ENCODE measurements at places on chromosomes 4 and X. TPM values are rescaled to one million over a fixed set of nuclear protein-coding genes. Genes with fewer than 3 reads are reported as not detected.
A peak's percentile ranks its signal among the peaks of the same experiment; 100 is the strongest.

The SERTM2 gene
- not detected for polyA plus RNA-seq

The MORC4 gene
- polyA plus RNA-seq = 18.9 TPM

The HERC5 gene
- 4.8 TPM for polyA plus RNA-seq

The ERAS gene
- not detected for polyA plus RNA-seq

The TMPRSS11A gene
- polyA plus RNA-seq = 0.12 TPM

The CTAG1B gene
- not detected for polyA plus RNA-seq

The MAGEA2 gene
- polyA plus RNA-seq = not detected

The ANAPC4 gene
- 42.7 TPM for polyA plus RNA-seq

The NPY1R gene
- polyA plus RNA-seq = 3.0 TPM

The TRIM61 gene
- 2.4 TPM for polyA plus RNA-seq

The SHROOM2 gene
- polyA plus RNA-seq = 9.6 TPM

DNA sequence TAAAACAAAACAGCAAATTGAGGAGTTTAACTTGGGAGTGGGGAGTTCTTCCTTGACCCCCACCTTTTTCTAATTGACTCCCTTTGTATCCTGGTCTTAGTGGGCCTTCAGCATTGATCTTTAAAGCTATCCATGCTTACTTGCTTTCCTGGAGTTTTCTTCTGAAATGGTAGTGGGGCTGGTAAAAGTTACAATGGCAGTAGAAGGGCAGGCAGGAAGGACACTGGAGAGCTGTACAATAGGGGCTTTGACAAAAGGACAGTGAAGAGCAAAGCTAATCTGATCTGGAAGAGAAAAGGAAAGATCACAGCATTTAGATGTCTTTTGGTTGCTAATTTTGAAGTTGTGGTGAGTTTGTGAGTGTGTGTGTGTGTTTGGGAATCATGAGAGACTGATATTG is 111.5 kb downstream of the MID1 start:
- DNase-seq = no peak

GRCh38 chr4:9942139-9942538 is 79.2 kb downstream of the SLC2A9 start:
- no peak for DNase-seq

DNA sequence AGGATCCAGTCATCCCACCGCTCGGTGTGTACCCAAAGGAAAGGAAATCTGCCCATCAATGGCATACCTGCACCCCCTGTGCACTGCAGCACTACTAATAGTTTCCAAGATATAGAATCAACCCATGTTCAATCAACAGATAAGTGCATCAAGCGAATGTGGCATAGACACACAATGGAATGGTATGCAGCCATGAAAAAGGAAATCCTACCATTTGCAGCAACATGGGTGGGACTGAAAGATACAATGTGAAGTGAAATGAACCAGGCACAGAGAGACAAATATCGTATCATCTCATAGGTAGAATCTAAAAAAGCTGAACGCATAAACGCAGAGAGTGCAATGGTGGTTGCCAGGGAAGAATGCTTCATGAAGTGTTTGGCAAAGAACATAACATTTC is 42.5 kb downstream of the DHRSX start:
- no peak for DNase-seq

- DNase-seq = peak; percentile 12
These were observed 345.3 kb upstream of the BMP3 start for GRCh38 chr4:80685214-80685613.

GRCh38 chr4:172998527-172999469 is 169.8 kb upstream of the GALNT7 start:
- no peak for DNase-seq

- peak; percentile 72 for DNase-seq
These were observed at the start of gene EOLA1 for GRCh38 chrX:149540621-149541520. Gene EOLA1, plus strand, starts transcription at chrX:149541012. Its CDS starts 4,619 bp downstream, at chrX:149545631.

DNA sequence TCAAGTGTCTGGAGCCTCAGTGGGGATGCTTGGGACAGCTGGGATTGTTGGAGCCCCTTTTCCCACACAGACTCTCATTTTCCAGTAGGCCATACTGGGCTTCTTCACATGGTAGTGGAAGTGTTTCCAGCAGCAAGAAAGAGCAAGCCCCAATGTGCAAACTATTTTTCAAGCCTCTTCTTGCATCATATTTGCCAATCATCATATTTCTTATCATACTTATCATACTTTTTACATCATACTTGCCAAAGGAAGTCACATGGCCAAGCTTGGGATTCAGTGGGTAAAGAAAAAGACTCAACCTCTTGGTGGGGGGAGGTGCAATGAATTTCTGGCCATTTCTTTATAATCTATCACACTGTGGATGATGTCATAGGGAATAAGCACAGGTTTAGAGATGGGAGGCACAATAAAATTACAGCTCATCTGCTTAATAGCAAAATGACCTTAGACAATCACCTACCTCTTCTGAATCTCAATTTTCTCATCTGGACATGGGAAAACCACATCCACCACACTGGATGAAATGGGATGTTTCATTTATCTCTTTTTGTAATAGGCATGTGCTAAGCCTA is 174.2 kb downstream of the MID1IP1 start:
- DNase-seq = no peak

DNA sequence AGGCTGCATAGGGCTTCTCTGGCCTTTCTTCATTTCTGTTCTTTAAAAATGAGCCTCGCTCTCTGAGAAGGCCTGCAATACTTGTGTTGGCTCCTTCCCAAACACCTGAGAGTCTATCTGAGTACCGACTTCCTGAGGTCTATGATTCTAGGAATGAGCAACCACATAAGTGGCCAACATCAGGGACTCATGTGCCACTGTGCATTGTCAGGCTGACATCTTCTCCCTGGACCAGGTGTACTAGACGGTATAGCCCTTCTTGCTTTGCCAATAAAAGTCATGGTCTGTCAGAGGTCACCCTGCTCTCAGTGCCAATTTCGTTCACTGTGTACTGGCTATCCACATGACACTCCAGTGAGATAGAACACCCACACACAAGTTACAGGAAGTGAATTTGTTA is 67.4 kb upstream of the EPHA5 start:
- no peak for DNase-seq

- DNase-seq = peak; percentile 8
These were observed 15.5 kb downstream of the FRMPD4 start for GRCh38 chrX:12153741-12154140.

- no peak for DNase-seq
These were observed 62.6 kb upstream of the LIMCH1 start for GRCh38 chr4:41475402-41475801.

- no peak for DNase-seq
These were observed 30.6 kb upstream of the GC start for GRCh38 chr4:71814433-71814832.

GRCh38 chr4:83785891-83786290 is 250.0 kb downstream of the GPAT3 start:
- no peak for DNase-seq

GRCh38 chr4:105714071-105714521 is 5.5 kb downstream of the GSTCD start:
- DNase-seq = no peak

GRCh38 chrX:71533851-71534561 is 1.1 kb downstream of the OGT start:
- no peak for DNase-seq

DNA sequence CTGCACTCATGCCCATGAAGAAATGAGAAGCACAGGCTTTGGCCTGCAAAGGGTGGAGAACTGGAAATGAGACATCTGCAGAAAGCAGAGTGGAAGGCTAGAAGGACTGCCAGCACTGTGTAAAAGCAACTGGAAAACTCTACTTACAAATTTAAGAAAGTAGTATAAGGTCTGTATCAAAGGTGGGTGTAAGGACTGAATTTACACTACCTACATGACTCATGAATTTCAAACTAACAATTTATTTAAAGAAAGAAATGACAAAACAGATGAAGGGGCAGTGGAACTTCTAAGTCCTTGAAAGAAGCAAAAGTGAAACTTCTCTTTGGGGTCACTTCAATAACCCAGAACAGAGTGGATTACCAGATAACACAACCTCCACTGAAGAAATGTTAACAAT is 71.2 kb downstream of the SLC10A7 start:
- DNase-seq = no peak

GRCh38 chr4:173307778-173308177 is 26.4 kb downstream of the HMGB2 start:
- no peak for DNase-seq

GRCh38 chrX:17617806-17618205 is 119.5 kb upstream of the SCML1 start:
- DNase-seq = no peak

GRCh38 chrX:108348525-108348924 is 89.7 kb downstream of the COL4A6 start:
- no peak for DNase-seq

GRCh38 chrX:52574416-52575275 is 57.8 kb upstream of the XAGE1B start:
- DNase-seq = peak; percentile 5

- no peak for DNase-seq
These were observed 23.0 kb upstream of the NFKB1 start for GRCh38 chr4:102478186-102478585.

GRCh38 chr4:149766135-149766534 is 49.5 kb downstream of the IQCM start:
- no peak for DNase-seq

DNA sequence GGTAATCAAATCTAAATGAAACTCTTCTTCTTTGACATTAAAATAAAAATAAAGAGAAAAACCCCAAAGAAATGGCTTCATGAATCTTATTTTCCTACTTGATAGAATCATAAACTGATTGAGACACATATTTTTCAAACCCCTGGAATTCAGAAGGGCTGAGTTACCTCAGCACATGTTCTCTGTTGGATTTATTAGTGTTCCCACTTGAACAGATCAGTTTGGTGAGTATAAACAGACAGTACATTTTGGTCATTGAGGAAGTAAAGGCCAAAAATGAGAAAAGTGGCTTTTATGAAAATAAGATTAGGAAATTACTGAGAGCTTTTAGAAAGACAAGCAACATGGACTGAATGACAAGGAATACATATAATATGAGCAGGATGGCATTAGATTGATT is 620.4 kb downstream of the ANKRD50 start:
- DNase-seq = no peak

GRCh38 chrX:50698944-50699343 is 115.0 kb downstream of the SHROOM4 start:
- no peak for DNase-seq

DNA sequence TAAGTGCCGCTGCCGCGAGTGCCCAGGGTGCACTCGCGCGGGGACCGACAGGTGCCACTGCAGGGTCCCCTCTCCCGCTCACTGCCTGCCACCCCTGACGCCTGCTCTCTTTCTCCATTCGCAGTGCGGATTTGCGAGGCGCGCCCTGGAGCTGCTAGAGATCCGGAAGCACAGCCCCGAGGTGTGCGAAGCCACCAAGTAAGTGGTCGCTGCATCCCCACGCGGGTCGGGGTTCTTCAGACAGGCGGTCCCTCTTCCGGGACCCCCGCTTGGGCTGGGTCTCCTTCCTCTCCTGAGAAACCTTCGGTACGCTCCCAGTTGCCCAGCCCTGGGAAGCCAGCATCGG is 547 bp downstream of the GUCY1A1 start:
- DNase-seq = peak; percentile 32

- no peak for DNase-seq
These were observed 317 bp downstream of the CMC4 start for GRCh38 chrX:155070663-155070974.

DNA sequence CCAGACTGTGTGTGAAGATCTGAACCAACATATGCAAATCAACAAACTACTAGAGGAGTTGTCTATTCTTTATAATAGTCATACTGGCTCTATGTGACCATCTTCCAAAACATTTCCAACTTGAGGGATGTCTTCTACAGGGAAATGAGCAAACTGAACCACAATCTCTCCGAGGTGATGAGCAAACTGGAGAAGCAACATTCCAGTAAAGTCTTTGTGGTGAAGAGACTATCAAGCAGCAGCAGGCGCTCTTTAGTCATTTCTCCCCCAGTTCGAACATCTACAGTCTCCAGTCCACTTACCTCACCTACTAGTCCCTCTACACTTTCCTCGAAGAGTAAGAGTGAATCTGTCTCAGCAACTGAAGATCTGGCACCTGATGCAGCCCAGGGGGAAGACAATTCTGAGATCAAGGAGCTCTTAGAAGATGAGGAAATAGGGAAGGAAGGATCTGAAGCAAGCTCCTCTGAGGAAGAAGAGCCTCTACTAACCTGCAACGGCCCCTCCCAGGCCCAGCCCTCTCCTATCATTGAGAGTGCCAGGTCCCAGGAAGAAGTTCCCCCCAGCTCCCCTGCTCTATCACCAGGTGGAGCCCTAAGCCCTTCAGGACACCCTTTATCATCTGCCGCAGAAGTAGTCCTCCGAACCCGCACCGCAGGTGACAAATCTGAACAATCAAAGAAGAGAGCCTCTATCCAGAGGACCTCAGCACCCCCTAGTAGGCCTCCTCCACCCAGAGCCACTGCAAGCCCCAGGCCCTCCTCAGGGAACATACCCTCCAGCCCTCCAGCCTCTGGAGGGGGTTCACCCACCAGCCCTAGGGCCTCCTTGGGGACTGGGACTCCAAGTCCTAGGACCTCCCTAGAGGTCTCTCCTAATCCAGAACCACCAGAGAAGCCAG is 98.1 kb downstream of the HNRNPD start:
- no peak for DNase-seq

Measured in left renal pelvis (tissue), 4 donors.